ENCODE measurements at places on chromosomes 16 and 17. TPM values are rescaled to one million over a fixed set of nuclear protein-coding genes. Genes with fewer than 3 reads are reported as not detected.

- DNase-seq, result peak; percentile 39
Observed at GRCh38 chr16:85611444-85612190, 1.5 kb upstream of the GSE1 start.

DNA sequence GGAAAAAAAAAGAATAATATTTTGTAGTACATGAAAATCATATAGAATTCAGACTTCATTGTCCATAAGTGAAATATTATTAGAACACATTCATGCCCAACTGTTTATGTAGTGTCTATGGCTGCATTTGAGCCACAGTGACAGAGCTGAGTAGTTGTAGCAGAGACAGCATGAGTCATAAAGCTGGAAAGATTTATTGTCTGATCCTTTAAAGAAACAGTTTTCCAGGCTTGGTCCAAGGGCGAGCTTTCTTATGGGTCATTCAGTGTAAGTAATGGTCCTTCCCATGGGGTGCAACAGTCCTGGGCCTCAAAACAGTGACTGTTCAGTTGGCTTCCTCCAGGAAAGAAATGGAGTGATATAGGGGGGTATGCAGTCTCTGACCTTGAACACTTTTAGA lies 260.2 kb downstream of the HS3ST4 start:
- DNase-seq, result no peak

- DNase-seq, result no peak
Observed at GRCh38 chr17:5248821-5249479, 14.3 kb upstream of the SCIMP start.

The SEZ6L2 gene
- 5.0 TPM for polyA plus RNA-seq
